ENCODE measurements at places on chromosomes 3 and 15.

DNA sequence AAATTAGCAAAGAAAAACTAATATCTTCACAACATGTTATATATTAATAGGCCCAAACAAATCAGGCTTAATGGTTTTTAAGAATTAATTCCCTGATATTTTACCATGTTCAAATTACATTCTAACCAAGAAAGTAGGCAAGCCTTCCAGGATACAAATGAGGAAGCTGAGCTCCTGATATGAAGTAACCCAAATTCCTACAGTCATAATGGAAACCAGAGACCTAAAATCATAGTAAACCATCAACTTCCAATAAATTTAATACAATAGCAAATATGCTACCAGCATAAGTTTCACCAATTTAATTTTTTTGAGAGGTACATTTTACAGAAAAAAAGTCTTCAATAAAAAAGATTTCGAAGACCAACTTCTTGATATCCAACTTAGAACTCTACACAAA, 3.8 kb downstream of the DCBLD2 start:
- H3K4me3 ChIP-seq = no peak overlapping the region
- H3K27ac ChIP-seq = no peak overlapping the region
- no peaks in the 10 kb centered on the region for H3K27me3 ChIP-seq
- no peak for DNase-seq

DNA sequence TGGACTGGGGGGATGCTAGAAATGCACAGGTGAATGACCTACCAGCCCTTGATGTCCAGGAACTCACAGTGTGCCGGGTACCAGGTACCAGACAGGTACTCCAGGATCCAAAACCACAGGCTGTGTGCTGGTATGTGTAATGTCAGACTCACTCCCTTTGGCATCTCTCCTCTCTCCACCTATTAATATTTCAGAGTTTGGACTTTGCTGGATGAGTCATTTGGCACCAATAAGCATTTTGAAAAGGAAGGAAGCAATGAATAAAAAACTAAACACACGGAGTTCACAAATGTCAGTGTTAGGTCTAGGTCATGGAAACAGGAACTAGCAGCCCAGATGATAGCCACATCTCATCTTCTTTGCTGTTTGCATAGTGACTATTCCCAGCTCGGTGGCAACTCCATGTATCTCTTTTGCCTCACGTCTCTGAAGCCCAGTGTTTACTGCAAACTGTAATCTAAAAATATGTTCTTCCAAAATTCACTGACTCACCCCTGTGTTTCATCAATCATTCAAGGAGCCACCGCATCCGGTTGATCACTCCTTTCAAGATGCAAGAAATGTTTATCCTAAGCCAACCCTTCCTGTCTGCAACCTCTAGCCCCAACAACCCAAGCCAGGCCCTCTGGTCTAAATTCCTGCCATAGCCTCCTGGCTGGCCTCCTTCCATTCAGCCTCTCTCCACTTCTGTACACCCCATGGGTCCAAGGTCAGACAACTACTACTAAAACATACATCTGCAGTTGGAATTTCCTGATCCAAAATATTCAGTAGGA, 8.4 kb downstream of the ITGB5 start:
- no peak for DNase-seq
- no peaks in the 10 kb centered on the region for H3K27me3 ChIP-seq
- H3K4me1 ChIP-seq = peaks cover 10% of the 10 kb centered on the region
- no peak overlapping the region for H3K4me3 ChIP-seq
- H3K27ac ChIP-seq = peak overlapping the region; percentile 67

DNA sequence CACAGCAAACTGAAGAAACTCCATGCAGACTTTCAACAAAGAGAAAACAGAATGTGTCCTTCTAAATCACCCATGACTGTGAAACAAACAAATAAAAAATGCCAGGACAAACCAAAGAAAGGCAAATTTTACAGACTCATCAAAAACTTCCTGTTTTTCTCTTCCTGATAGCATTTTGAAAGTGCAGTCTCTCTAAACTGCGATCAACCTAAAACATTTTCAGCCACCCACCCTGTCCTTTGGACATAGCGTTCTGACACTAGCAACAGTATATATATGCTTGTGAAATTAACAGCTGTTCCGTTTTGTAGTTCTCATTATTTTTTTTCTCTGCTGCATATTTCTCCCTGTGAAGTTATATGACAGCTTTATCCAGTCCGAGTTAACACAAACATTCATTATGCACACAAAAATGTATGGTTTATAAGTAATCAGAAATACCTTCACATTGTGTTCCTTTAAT, 151.7 kb downstream of the FBN1 start:
- H3K4me3 ChIP-seq = no peak overlapping the region
- peak overlapping the region; percentile 44 for H3K27ac ChIP-seq
- no peaks in the 10 kb centered on the region for H3K27me3 ChIP-seq
- no peaks in the 10 kb centered on the region for H3K4me1 ChIP-seq
- H3K36me3 ChIP-seq = no peaks in the 10 kb centered on the region

GRCh38 chr3:5186089-5186857, 1.2 kb upstream of the EDEM1 start:
- no peaks in the 10 kb centered on the region for H3K36me3 ChIP-seq
- peak overlapping the region; percentile 97 for H3K27ac ChIP-seq

DNA sequence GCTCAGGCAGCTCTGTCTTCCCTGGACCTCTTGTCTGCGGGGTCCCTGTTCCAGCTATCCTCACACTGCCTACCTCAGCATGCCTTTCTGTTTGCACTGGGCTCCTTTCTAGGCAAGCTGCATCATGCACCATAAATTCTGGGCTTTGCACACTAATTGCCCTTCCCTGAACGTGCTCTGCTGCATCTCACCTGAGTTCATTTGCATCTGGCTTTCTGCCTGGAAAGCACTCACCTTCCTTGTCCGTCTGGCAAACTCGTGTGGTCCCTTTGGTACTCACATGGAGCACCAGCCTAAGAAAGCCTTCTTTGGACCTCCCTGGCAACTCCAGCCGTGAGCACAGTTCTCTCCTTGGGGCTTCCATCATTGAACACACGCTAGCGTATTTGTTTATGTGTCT, 365.6 kb downstream of the SV2B start:
- H3K4me1 ChIP-seq = no peaks in the 10 kb centered on the region
- no peak for DNase-seq
- no peak overlapping the region for H3K27ac ChIP-seq
- no peak overlapping the region for H3K4me3 ChIP-seq

DNA sequence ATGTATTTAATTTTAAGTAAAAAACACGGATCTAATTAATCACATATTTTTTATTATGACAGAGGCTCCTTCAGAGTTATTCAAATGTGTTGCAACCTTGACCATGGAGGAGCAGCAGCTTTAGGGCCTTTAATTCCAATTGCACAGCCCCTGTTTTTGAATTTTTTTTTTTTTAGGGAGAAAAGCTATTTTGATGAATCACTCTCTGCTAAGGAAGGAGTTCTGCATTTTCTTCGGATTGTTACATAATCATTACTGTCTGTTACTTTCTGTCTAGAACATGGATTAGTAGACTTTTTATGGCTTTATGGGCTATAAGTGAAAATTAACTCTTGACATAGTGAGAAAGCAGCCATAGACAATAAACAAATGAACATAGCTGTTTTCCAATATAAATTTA, 90.8 kb downstream of the MCTP2 start:
- H3K4me1 ChIP-seq = no peaks in the 10 kb centered on the region
- H3K27me3 ChIP-seq = no peaks in the 10 kb centered on the region
- no peaks in the 10 kb centered on the region for H3K36me3 ChIP-seq

GRCh38 chr3:128301186-128302023, 148.1 kb downstream of the EEFSEC start:
- DNase-seq = no peak
- no peak overlapping the region for H3K4me3 ChIP-seq
- no peak overlapping the region for H3K27ac ChIP-seq

- H3K27me3 ChIP-seq = no peaks in the 10 kb centered on the region
- no peaks in the 10 kb centered on the region for H3K36me3 ChIP-seq
- H3K4me1 ChIP-seq = no peaks in the 10 kb centered on the region
- H3K27ac ChIP-seq = peak overlapping the region; percentile 60
These were observed 59.5 kb downstream of the PIK3CB start for GRCh38 chr3:138775254-138775595.

- H3K4me1 ChIP-seq = no peaks in the 10 kb centered on the region
- H3K4me3 ChIP-seq = no peak overlapping the region
- no peaks in the 10 kb centered on the region for H3K27me3 ChIP-seq
- no peak for DNase-seq
- H3K27ac ChIP-seq = no peak overlapping the region
These were observed 140.7 kb downstream of the MINAR1 start for GRCh38 chr15:79572691-79573404.

DNA sequence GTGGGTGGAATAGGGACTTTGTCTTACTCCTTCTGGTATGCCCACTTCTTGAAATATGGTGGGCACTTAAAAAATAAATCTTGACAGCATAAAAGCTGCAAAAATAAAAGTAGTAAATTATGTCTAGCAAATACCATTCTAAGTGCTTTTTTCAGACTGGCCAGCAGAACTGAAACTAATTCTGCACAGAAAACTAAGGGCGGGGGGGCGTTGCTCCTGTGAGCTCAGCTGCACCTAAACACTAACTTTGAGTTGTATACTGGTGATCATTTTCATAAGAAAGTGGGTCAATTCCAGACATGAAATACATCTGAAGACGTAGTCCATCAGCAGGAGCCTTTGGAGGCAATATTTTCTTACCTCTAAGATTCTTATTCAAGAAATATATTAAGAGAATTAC, 114.8 kb downstream of the WDR76 start:
- no peaks in the 10 kb centered on the region for H3K4me1 ChIP-seq
- DNase-seq = no peak
- H3K27ac ChIP-seq = no peak overlapping the region
- H3K27me3 ChIP-seq = no peaks in the 10 kb centered on the region
- H3K4me3 ChIP-seq = no peak overlapping the region
- no peaks in the 10 kb centered on the region for H3K36me3 ChIP-seq

GRCh38 chr3:63538919-63539318, 113.6 kb upstream of the SNTN start:
- no peaks in the 10 kb centered on the region for H3K4me1 ChIP-seq
- H3K36me3 ChIP-seq = no peaks in the 10 kb centered on the region
- H3K27me3 ChIP-seq = no peaks in the 10 kb centered on the region

- no peaks in the 10 kb centered on the region for H3K27me3 ChIP-seq
- H3K36me3 ChIP-seq = no peaks in the 10 kb centered on the region
- H3K4me3 ChIP-seq = no peak overlapping the region
- H3K4me1 ChIP-seq = no peaks in the 10 kb centered on the region
These were observed 56.7 kb upstream of the BLM start for GRCh38 chr15:90660195-90660998.

DNA sequence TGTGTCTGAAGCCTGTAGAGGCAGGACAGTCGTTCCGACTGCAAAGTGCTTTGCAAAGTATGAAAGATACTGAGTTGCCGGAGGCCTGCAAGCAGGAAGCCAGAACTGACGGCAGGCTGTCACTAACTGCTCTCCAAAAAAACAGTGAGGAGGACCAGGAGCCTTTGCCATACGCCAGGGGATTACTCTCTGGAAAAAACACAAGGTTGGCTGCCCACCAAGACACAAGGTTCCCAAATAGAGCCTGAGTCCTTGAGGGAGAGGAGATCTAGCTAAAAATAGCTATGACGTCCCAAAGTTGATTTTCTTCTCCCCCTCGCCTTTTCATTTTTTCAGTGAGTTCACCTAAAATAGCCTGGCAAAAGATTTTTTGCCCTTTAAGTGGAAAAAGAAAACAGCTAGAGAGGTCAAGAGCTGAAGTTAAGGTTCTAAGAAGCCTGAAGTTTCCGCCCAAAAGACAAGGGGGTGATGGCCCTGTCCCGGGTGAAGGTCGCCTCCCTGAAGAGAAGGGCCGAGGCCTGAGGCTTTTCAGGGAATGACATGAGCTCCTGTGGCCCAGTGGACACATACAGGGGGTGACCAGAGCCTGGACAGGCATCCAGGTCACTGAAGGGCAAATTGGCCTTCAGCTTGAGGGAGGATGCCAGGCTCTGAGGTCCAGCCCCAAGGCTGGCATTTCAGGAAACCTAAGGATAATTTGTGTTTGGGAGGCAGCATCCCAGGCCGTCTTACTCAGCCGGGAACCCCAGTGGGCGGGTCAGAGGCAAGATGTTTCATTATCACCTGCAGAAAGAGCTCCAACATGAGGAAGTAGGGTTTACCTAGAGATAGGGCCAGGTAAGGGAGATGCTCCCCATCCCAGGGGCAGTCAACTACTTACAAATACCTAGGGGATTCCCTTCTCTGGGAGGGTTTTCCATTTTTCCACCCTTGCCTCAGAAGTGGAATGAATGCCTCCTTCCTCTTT, 44.9 kb upstream of the DGKG start:
- H3K36me3 ChIP-seq = no peaks in the 10 kb centered on the region
- DNase-seq = no peak
- peak overlapping the region; percentile 40 for H3K27ac ChIP-seq
- no peaks in the 10 kb centered on the region for H3K27me3 ChIP-seq
- H3K4me1 ChIP-seq = no peaks in the 10 kb centered on the region

DNA sequence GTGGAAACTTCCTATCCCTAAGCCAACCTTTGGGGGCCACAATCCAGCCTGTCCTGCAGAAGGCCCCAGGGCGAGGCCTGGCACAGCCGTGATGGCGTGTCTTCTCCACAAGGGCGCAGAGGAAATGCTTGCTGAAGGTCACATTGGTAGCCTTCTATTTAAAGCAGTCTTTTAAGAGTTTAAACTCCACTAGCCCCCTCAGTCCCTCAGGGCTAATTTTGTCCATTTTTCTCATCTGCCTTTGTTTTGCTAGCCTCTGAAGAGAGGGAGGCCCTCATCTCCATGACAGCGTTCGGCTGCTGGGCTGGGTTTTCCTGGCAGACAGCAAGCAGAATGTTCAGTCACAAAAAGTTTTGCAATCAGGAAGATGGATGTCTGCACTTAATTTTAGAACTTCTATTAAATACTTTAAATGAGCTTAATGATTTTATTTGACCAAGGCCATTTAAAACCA, 40.8 kb downstream of the RARB start:
- peak; percentile 87 for DNase-seq
- H3K27ac ChIP-seq = no peak overlapping the region
- H3K36me3 ChIP-seq = no peaks in the 10 kb centered on the region
- H3K27me3 ChIP-seq = no peaks in the 10 kb centered on the region
- H3K4me1 ChIP-seq = no peaks in the 10 kb centered on the region

- H3K27me3 ChIP-seq = no peaks in the 10 kb centered on the region
- no peaks in the 10 kb centered on the region for H3K36me3 ChIP-seq
- no peak overlapping the region for H3K27ac ChIP-seq
- DNase-seq = no peak
- no peak overlapping the region for H3K4me3 ChIP-seq
These were observed 49.9 kb upstream of the DPPA4 start for GRCh38 chr3:109387201-109387600.

GRCh38 chr3:158789592-158789991, 12.3 kb upstream of the MFSD1 start:
- no peak overlapping the region for H3K4me3 ChIP-seq
- no peaks in the 10 kb centered on the region for H3K27me3 ChIP-seq
- H3K4me1 ChIP-seq = no peaks in the 10 kb centered on the region
- no peaks in the 10 kb centered on the region for H3K36me3 ChIP-seq

- no peak overlapping the region for H3K4me3 ChIP-seq
- H3K36me3 ChIP-seq = no peaks in the 10 kb centered on the region
- no peak for DNase-seq
- no peaks in the 10 kb centered on the region for H3K27me3 ChIP-seq
- no peak overlapping the region for H3K27ac ChIP-seq
- no peaks in the 10 kb centered on the region for H3K4me1 ChIP-seq
These were observed 805.8 kb downstream of the PLOD2 start for GRCh38 chr3:145355206-145355605.

- H3K36me3 ChIP-seq = no peaks in the 10 kb centered on the region
- peak overlapping the region; percentile 56 for H3K4me3 ChIP-seq
- H3K27me3 ChIP-seq = no peaks in the 10 kb centered on the region
- no peak for DNase-seq
These were observed 453.7 kb downstream of the FOXP1 start for GRCh38 chr3:71129611-71130431.

- no peaks in the 10 kb centered on the region for H3K4me1 ChIP-seq
- H3K36me3 ChIP-seq = no peaks in the 10 kb centered on the region
- H3K4me3 ChIP-seq = no peak overlapping the region
- DNase-seq = no peak
These were observed 680.6 kb upstream of the NECTIN3 start for GRCh38 chr3:110391042-110391441.

Measured in breast epithelium (tissue), 4 donors.